Activated CD4-positive, alpha-beta memory T cell treated with anti-CD3 and anti-CD28 coated beads for 36 hours (primary cell): ENCODE measurements at places on chromosomes 2 and 18. TPM values are rescaled to one million over a fixed set of nuclear protein-coding genes. Genes with fewer than 3 reads are reported as not detected.
A peak's percentile ranks its signal among the peaks of the same experiment; 100 is the strongest.

- no peak for DNase-seq
Observed at GRCh38 chr2:70706026-70706795, 61.8 kb downstream of the ADD2 start.

DNA sequence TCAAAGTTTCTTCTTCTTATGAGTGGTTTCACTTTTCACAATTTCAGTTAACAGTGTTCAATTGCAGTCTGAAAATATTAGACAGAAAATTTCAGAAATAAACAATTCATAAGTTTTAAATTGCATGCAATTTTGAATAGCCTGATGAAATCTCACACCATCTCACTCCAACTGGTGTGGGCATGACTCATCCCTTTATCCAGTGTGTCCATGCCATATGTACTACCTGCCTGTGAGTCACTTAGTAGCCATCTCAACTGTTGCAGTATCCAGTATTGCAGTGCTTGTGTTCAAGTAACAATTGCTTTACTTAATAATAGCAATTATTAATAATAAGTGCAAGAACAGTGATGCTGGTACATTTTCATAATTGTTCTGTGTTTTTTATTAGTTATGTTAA is 1202.5 kb downstream of the DSC3 start:
- no peak for DNase-seq

DNA sequence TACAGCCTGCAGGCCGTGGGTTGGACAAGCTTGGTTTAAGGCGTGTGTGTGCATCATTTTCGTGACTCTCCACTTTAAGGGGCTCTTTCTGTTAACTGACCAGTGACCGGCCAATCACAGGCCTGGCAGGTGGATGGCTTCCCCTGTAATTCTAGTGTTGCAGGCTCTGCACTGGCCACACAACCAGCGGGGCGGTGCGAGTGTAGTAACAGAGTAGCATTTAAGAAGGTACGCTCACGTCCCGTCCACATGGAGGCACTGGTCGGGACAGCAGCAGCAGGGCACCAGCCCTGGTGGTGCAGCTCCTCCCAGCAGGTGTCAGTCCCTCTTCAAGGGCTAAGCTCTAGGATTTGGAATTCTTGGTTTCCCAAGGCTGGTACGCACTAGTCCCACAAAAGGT is 8.0 kb upstream of the ANO7 start:
- no peak for DNase-seq

DNA sequence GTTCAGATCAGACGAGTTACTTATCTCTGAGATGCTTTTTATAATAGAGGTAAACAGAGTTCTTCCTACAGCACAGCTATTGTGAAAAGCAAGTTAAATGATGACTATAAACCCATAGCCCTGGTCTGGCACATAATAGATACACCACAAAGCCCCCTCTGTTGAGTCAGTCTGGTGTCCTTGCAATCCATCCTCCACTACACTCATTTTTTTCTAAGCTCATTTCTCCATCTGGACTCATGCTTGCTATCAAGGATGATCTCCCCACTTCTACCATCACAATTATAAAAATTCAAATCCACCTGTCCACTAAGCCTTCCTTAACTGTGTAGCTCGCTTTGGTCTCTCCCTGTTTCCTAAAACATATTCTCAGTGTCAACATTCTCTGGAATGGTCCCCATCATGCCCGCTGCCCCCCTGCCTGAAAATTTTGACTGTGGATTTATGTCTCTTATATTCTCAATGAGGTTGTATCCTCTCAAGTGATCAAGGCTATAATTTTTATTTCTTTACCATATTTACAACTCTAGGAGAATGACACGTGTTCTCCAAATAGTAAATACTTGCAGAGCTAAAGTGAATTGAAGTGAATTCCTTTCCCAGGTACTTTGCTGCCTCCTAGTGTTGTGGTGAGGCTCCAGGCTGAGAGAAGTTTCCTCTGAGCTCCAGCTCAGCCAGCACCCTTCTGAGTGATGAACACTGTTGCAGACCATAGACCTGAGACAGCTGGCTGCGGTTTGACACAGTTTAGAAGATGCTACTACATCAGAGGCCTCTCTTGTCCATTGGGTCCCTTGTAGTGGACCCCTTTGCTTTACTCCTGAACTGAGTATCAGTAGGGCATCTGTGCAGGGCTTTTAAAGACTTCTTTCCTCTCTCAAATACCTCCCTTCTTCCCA is 108.7 kb downstream of the DPP10 start:
- peak; percentile 29 for DNase-seq

- DNase-seq, result no peak
Observed at GRCh38 chr2:7905756-7906155, 776.1 kb upstream of the ID2 start.

DNA sequence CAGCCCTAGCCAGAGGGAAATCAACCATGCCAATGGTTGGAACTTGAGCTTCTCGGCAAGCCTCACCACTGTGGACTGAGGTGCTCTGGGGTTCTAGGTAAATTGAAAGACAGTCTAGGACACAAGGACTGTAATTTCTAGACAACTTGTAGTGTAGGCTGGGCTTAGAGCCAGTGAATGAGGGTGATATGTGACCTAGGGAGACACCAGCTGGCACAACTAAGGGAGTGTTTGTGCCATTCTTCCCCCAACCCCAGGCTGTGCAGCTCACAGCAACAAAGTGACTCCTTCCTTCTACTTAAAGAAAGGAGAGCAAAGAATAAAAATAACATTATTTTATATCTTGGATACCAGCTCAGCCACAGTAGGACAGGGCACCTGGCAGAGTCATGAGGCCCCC is 1690.7 kb upstream of the TMEFF2 start:
- no peak for DNase-seq

Gene CAPN14
- 0.39 TPM for total RNA-seq
